Chondrocyte (in vitro differentiated cells): ENCODE measurements at places on chromosomes 2 and 18. TPM values are rescaled to one million over a fixed set of nuclear protein-coding genes. Genes with fewer than 3 reads are reported as not detected.
A peak's percentile ranks its signal among the peaks of the same experiment; 100 is the strongest.

DNA sequence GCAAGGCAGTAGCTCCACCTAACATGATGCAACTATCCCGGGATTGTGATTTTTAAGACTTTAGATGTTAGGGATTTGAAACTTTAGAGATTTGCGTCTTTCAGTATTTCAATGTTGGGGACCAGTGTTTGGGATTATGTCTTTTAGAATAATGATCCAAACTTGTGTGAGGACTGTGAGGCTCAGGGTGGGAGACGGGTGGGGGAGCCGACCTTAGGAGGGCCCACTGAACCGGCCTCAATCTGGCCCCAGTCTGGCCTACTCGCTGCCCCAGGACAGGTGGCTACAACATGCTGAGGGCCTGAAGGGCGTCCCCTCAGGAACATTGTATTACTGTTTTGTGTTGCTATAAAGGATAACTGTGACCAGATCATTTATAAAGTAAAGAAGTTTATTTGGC lies 10.7 kb downstream of the AMER3 start:
- peak; percentile 32 for DNase-seq

DNA sequence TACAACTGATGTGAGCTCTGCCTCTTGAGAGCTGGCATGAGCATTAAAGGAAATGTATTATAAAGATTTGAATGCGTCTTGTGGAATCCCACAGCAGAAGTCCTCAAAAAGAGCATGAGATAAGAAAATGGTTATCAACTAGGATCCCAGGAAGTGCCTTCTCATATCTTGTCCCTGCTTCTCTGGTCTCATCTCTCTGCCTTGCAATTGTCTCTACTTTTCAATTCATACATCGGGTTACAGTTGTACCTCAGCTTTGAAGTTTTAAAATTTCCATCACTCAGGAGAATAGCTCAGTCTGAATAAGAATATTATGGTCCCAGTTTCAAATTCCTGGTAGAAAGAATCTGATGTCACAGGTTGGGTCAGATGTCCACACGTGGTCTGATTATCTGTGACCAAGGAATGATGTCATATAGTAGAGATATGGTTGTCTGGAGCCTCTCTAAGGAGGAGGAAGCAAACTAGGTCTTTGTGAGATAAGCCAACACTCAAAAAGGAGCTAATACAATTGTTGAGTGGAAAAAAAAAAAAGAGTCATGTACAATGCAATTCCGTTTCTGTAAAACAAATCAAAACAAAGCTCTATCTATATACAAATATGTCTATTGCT lies 21.7 kb upstream of the CCDC88A start:
- DNase-seq, result no peak

The ACMSD gene
- not detected in 3 replicates for total RNA-seq

The RFTN2 gene
- total RNA-seq, result 11.5 to 28.5 TPM (median 13.6 TPM) in 3 replicates

DNA sequence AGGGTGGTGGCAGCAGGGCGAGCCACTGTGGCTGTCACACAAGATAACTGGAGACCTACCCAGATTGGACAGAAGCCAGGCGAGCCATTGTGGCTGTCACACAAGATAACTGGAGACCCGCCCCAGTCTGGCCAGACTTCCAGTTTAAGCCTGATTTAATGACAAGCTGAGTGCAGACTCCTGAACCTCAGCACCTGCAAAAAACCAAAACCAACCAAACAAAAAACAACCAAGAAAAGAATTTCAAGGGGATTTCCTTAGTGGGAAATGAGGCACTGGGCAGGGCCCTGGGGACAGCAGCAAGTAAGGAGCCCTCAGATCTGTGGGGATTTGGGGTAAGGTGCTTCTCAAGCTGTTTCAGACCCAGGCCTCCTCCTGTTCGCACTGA lies 95.2 kb upstream of the BOD1L2 start:
- DNase-seq, result no peak

The COBLL1 gene
- total RNA-seq, result 37.9 to 43.7 TPM (median 40.2 TPM) in 3 replicates

The RFX8 gene
- not detected in 3 replicates for total RNA-seq
